Right renal cortex interstitium (tissue), 3 donors: ENCODE measurements at places on chromosomes 2 and 18. TPM values are rescaled to one million over a fixed set of nuclear protein-coding genes. Genes with fewer than 3 reads are reported as not detected.

The SNRNP27 gene
- polyA plus RNA-seq, result 84.4 TPM

The KCNE4 gene
- 17.0 TPM for polyA plus RNA-seq

The WDSUB1 gene
- polyA plus RNA-seq, result 32.7 TPM

The RBKS gene
- polyA plus RNA-seq, result 8.9 TPM

The GNAL gene
- polyA plus RNA-seq, result 3.8 TPM

The NDC80 gene
- polyA plus RNA-seq, result 29.8 TPM

The ANKRD30B gene
- polyA plus RNA-seq, result 0.12 TPM

The CEP76 gene
- 12.3 TPM for polyA plus RNA-seq

DNA sequence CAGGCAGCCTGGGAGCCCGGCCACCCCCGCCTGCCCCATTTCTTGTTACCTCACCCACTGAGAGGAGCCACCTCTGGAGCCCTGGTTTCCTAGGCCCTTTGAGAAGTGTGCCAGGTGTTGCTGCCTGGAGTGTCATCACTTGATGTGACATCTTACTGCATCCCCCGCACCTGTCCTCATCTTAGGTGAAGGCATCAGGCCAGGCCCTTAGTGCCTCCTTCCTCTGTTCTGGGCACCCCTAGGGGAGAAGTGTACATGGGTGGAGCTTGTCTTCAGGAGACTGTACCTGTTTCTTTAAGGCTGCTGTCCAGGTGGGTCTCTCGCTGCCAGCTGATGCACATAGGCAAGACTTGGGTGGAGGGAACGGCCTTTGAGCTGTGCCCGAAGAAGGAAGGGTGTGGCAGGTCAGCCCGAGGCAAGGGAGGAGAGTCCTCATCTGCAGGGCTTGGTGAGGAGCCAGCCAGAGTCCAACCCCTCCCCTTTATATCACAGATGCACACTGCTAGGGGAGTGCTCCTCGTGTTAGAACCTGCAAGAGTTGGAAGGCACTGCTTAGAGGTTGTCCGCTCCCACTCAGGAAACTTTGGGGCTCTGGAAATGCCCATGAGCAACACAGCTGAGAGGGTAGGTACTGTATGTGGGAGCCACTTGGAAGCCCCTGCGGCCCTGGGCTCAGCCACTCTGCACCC lies 45.9 kb downstream of the NCK2 start:
- no peak for DNase-seq

GRCh38 chr18:60975420-60975819 lies 357.8 kb upstream of the CDH20 start:
- DNase-seq, result no peak

GRCh38 chr2:232432598-232433184 lies 23.3 kb upstream of the ALPI start:
- DNase-seq, result no peak

DNA sequence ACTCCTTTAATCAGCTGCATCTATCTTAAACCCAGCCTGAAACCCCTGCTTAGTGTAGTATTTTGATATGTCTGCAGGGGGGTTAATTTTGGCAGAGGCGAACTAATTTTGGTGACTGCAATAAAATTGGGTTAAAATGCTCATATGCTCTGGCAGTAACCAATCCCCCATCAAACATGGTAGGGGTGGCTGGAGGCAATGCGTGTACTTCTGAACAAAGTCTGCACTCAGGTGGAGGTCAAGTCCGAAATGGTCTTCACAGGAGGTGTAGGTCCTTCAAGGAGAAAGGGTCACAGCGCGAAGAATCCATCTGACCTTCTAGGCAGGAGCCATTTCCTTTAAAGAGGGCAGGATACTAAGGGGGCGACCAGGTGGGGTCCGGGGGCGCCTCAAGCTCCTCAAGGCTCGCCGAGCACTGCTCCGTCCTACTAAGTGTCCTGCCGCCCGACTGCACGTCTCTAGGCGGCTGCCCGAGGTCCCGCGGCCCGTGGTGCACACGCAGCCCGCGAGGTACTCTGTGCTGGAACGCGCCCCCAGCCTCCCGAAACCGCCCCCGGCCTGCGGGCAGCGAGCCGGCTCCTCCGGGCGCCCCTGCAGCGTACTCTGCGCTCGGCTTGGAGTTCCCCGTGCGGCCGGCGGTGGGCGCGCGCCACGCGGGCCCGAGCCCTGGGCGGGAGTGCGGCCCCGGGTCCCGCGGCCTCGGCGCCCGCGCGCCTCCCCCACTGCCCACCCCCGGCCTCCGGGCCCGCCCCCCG lies 1.7 kb upstream of the LDLRAD4 start:
- DNase-seq, result peak; percentile 43

DNA sequence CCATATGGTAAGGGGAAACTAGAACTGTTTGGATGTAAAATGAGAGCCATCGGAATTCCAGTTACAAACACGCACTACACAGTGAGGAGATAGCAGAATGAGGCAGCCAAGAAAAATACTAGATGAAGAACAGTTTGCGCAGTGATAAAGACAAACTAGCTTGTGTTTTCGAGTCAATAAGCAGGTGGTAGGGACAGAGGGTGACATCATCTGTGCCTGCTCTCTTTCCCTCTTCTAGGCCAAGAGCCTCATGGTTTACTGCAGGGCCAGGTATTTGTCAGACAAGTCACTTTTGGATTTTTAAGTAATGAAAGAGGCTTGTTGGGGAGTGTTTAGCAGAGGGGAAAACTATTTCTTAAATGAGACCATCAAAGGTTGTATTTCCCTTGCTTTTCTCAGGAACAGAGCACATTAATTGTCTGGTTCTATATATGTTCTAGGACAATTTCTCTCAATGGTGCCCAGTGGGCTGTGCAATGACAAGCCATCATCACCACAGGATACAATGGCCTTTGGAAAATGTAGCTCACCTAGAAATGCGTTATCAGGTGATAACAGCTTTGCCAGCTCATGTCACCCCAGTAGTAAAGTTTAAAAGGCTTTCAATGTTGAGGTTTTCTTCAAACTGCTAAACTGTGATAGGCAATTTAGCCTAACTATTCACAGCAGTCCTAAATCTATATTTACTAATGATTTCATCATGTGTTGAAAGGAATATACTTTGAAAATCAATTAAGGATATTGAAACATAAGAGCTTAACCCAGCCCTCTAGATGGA lies 1210.3 kb upstream of the ZEB2 start:
- DNase-seq, result no peak

DNA sequence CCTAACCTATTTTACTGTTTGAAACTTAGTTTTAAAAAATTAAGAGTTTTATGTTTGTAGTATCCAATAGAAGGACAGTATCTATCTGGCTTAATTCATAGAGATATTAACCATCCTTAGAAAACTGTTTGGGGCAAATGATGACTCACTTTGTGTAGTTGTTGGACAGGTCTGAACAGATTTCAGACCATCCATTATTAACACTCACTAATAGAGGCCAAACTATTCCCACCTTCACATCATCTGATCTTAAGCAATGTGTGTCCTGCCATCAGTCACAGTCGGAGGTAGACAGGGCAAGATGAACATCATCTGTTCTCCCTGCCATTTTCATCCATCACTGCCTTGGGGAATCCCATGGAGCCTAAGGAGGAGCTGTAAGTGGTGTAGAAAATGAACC lies 164.6 kb upstream of the DCC start:
- no peak for DNase-seq

DNA sequence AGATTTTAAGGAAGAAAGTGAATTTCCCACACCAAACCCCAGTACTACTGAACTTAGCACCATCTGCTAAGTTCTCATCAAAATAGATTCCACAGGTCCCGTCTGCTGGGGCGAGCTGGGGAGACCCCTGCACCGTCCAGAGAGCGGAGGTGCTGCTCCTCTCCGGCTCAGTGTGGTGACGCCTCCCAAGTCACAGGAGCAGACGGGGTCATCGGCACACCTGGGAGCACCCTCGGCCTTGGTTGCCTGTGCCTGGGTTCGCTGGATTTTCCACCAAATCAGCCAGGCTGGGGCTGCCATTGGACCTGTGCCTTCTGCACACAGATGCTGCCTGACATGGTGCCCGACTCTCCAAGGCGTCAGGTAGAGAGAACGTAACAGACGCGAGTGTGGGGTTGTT lies 141.3 kb downstream of the PXDN start:
- no peak for DNase-seq

- DNase-seq, result no peak
Measured at GRCh38 chr18:76980663-76981395, 151.8 kb downstream of the MBP start.

- no peak for DNase-seq
Measured at GRCh38 chr2:174635776-174636404, 38.3 kb upstream of the WIPF1 start.

DNA sequence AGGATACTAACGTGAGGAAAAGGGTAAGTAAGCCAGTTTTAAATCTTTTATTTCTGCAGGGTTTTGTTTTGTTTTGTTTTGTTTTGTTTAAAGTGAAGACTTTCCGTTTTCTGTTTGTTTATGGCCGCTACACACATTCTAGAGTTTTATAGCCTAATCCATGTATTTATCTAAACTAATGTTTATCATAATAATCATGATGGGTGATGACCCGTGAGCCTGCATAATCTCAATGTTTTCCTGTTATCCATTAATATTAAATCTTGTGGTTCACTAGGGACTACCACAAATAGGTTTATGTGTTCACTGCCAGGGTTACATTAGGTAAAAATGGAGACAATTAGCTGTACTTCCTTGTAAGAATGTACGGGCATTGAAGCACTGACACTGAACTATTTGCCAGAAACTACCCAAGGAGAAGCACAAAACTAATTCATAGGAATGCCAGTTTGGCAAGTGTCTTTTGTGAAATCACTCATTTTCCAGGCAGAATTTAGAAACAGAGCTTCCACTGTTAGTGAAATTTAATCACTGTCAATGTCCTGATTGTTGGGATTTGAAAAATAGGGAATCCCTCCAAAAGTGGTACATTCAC lies 574.8 kb downstream of the LRP1B start:
- DNase-seq, result no peak

DNA sequence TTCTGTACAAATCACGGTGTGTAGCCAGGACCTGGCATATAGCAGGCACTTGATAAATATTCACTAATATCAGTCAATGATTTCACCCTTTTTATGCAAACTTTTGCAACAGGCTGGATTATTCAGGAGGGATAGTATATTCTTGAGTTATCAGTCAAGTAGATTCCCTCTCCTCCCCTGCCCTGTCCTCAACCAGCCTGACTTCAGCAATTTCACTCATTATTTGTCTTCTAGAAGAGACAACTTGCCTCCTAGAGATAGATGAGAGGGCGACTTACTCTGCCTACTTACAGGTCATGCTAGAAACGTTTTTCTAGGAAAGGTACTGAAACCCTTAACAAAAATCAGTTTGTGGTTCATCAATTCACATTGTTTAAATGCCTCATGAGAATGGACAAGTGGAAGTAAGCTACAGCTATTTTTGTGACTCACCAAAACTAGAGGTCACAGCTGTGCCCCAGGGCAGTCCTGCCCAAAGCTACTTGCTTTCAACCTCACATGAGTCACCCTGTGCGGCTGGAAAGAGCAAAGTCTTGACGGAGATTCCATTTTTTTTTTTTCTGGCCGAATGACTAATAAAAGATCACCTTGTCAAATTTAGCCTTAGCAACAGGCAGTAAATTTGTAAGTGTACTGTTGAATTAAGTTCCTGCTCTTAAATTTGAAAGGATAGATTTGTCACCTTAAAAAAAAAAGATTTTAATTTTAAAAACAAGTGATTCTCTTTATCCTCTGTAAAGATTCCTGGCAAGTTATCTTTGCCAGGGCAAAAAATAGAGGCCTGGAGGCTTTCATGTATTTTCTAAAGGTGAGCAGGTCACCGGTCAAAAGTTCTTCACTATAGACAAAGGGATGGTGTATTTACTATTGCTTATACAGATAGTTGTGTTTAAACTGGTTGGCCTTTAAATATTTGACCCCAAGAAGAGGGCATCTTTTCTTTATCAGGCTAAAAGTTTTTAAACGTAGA lies 109.0 kb upstream of the SLC35G4 start:
- DNase-seq, result no peak

- DNase-seq, result no peak
Measured at GRCh38 chr2:99404039-99404796, 67.0 kb downstream of the EIF5B start.

DNA sequence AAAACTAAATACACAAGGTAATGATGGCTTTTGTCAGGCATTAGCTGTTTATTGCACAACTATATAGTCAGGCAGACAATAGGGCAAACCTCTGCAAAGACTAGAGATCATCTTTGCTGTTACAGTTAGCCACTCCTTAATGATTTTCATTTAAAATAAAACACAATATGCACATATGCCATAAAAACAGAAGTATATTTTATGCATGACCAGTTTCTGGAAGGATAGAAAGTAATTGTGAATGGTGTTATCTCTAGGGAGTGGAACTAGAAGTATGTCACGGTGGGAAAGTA lies 102.0 kb downstream of the CHN1 start:
- DNase-seq, result no peak

DNA sequence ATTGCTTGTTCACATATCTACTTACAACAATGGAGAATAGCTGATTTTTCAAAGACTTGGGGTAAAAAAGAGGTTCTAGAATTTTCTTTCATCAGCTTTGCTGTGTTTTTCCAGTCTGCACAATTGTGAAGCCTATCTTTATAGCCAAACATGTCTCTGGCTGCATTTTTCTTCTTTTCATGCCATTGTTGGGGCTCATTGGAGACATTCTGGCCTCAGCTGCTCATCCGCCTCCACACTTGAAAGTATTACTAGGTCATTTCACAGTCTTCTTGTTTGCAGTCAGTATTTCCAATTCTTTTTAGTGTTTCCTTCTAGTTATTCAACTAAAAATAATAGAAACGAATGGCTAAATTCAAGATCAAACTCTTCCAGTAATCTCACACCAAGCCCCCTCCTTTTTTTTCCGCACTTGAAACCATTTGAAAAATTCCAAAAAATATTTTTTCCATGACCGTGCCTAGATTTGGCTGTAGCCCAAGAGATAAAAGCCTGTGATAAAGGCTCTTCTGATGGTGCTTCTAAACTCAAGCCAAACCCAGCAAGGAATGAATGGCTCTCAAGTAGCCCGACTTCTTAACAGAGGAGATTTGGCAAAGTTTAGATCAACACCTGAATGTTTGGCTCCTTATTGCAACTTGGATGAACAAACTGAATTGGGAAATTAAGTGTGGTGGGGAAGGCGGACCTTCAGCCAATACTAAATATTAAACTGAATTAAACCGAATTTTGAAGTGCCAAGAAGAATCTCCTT lies 103.4 kb downstream of the NRP2 start:
- DNase-seq, result no peak

- DNase-seq, result no peak
Measured at GRCh38 chr18:75638223-75638775, 210.8 kb upstream of the SMIM21 start.

- DNase-seq, result no peak
Measured at GRCh38 chr18:6069539-6069938, 174.2 kb upstream of the TMEM200C start.

- DNase-seq, result no peak
Measured at GRCh38 chr2:58862244-58862643, 621.1 kb upstream of the FANCL start.

DNA sequence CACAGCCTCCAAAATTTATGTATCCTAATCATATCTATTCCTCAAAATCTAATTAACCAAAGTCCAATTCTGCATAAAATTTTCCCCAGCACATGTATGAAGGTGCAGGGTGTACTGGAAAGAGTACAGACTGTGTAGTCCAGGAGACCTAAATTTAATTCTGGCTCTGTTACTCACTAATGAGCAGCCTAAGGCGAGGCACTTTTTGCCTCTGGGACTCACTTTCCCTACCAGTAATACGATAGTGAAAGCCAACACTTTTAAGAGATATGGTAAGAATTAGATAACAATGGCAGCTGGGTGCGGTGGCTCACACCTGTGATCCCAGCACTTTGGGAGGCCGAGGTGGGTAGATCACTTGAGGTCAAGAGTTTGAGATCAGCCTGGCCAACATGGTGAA lies 177.7 kb downstream of the PIEZO2 start:
- no peak for DNase-seq

- DNase-seq, result no peak
Measured at GRCh38 chr2:159713631-159714246, 1.4 kb downstream of the MARCHF7 start.
